ENCODE measurements at places on chromosomes 2 and 18.

GRCh38 chr2:69001879-69002278, 11.1 kb upstream of the ANTXR1 start:
- no peak for DNase-seq

DNA sequence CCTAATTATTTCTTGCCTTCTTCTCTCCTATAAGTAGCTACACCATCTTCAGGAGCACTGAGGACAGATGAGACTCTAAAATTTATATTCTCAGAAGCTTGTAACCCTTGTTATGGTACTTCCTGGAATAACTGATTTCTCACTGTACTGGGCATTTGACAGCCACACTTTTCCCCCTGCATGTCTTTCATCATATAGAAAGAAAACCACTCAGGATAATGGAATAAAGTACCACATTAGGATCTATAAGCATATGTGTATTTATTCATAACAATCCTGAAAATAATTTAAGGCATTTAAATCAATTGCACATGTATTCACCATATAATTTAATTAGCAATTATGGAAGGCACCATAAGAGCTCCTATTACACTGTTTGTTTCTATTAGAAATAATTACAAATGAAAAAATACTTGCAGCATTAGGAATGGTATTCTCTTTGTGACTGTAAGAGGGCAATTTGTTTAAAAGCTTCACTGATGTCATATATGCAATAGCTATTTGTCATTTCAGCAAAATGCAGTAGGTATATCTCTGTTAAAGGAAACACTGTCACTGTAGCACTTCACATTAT, 216.9 kb upstream of the FSHR start:
- no peak for DNase-seq

DNA sequence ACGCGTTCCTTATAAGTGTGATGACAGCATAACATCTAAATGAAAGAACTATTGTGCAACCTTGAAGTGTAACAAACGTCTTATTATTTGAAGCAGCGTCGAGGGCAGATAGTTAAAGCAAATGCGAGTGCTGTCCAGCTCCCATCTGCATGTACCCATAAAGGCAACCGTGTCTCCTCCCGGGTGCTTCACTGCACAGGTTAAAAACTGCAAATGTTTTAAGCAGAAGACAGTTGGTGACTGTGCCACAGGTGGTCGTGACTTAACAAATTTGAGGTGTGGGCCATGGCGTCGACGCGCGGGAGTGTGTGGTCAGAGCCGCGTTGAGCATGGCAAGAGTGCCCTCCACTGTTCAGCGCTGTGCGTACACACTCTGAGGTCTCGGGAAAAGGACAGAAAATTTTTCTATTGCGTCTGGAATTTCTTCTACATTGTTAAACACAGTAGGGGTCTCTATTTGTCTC, 6.4 kb downstream of the SALL3 start:
- no peak for DNase-seq

- no peak for DNase-seq
Measured at GRCh38 chr18:35183886-35184285, 56.9 kb upstream of the ZNF397 start.

DNA sequence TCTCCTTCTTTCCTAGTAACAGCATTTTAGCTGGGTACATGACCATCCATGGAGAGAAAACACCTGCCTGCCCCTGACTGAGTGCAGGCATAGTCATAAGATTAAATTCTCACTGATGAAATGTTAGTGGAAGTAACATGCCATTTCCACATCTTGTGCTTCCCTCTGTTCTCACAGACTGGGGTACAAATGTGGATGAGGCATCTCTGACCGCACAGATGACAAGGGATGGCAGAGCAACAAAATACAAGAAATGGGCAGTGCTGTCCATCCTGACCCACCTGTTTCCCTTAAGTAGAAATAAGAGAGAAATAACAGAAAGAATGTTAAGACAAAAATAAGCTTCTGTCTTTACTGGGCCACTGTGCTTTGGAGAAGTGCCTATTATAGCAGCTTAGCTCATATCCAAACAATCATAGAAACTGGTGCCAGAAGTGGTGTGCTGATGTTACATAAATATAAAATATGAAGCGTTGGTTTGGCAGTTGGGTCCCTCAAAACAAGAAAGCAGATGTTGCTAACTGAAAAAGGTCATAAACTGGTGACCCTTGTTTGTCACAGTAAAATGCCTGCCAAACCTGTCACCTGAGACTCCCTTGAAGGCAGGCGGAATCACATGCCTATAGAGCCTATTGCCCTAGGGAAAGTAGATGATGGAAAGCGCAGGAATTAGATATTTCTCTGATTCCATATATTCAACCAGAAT, 72.4 kb upstream of the CCDC150 start:
- DNase-seq = no peak

DNA sequence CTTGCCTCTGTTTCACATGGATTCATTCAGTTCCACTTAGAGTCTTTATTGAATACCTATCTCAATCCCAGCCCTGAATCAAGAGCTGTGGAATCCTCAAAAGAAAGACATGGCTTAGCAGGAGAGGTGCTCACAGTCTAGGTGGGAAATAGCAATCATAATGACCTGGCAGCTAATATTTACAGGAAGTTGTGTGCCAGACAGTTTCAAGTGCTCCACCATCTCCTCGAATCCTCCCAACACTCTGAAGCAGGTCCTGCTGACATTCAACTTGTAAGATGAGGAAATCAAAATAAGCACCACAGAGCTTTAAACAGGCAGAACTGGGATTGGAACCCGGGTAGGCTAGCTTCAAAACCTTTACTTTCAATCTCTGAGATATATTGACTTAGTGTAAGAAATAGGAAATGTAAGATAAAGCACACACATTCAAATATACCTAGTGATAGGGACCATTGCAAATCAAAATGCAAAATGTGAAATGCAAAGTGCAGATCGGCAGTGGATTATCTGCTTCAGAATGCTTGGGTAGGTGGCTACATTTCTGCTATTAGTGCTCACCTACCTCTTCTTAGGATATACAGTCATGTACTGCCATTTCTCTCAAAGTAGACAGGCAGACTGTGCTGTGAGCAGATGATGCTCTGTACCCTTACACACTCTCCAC, 182.0 kb downstream of the PRKCE start:
- no peak for DNase-seq

GRCh38 chr2:46339200-46339599, 42.0 kb downstream of the EPAS1 start:
- no peak for DNase-seq

GRCh38 chr18:54386043-54386442, 28.3 kb downstream of the C18orf54 start:
- no peak for DNase-seq

DNA sequence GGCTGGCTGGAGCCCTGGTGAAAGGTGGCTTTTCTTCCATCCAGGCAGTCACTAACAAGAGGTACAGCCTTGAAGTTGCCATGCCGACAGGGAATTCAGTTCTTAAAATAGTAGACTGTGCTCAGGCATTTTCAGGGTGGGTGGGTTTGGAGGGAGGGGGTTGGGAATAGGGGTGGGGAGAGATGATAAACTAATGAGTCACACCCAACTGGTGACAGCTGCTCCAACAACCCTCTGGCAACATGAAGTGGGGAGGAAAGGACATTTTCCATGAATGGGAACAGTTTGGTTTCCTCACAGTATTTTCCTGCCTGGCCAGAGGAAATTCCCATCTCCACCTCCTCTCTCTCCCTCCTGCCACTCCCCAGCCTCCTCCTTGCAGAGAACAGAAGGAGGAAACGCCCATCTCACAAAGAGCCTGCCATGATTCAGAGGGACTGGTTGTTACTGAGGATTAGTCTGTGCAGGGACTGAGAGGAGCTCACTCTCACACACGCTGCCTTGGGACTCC, 113.0 kb upstream of the SLC1A4 start:
- DNase-seq = no peak

- no peak for DNase-seq
Measured at GRCh38 chr2:111173338-111173737, 52.6 kb downstream of the BCL2L11 start.

DNA sequence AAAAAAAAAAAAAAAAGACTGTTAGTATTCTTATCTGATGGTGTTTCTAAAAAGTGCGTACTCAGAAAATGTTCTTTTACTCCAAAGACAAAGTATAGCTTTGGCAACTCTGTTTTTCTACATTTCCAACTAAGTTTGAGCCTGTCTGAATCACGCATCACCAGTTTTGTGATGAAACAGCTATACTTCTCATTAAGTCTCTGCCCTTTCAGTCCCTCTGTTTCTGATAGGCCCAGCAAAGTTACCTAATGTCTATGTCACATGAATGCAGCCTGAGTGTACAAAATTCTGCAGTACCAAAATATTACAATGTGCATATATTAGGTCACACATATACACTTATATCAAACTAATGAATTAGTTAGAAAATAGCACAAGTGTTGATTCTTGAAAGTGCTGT, 22.4 kb downstream of the TWSG1 start:
- no peak for DNase-seq

DNA sequence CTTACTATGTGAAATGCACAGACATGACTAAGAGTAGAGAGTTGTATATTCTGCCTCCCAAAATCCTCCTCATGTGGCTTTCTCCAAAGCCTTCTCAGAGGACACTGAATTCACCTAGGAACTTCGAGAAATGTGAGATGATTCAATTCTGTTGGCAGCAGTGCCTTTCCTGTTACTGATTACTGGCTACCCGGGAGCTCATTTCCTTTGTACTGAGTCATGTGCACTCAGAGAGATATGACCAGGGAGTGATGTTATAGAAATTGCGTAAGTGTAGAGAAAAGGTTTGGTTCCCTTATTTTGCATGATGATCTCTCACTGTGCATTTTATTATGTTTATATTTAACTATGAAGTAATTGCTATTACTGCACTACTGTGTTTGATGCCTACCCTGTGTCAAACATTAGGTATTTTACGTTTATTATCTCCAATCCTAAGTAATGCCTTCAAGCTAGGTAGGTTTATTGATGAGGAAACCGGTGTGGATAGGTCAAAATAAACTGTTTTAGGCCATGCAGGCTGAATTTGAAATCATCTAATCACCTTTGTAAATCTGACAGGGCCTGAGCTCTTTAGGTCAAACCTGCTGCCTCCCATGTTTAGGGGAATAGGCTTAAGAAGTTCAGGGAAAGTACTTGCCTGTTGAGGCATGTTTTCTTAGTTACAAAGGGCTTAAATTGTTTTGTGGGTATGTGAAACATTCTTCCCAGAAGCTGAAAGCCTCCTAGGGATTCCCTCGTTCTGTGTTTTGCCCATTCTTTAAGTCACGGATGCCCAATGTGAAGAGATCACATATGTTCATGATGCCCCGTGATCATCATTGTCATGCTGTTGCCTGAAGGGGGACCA, 86.8 kb downstream of the FMNL2 start:
- DNase-seq = no peak

DNA sequence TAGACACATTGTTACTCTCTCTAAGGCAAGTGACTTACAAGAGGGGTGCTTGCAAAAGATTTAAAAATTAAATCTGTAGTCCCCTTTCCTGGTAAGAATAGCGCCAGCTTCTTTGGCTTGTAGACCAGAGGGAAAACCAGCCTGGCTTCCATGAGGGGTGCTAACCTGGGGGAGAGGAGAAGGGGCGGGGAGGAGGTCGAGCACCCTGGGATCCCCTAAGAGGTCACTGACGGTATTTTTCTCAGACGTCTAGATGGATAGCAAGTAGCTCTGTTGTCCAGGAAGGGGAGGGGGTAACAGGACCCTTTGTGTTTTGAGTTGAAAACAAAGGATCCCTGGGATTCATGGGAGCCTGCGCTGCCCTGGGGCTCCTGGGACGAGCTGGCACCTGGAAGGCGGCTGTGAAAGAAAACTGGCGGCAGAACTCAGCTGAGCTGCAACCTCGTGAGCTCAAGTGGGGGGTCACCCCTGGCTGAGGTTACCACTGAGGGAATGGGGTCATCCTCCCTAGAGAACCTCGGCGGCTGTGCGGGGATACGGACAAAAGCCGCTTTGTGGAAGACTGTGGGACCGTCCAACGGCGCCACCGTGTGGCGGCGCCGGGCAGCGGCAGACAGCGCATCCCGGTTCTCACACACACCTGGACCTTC, 37.8 kb upstream of the MRPL19 start:
- peak; percentile 12 for DNase-seq

DNA sequence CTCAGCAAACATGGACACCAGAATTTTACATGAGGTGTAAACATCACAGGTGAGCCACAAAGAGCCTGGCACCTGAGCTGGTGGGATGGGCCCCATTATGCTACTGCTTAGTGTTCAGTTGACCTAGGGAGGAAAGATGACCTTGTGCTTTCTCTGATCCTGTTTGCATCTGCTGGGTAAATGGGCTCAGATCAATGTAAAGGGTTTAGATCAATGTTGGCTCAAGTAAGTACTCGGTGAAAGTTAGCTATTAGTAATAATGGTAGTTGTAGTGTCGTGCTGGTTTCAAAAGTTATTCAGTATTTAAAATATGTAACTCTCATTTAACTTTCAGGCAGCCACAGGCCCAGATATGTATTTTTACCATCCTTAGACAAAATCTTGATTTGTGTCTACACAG, 19.8 kb downstream of the ABHD3 start:
- DNase-seq = no peak

- no peak for DNase-seq
Measured at GRCh38 chr2:237491515-237492118, 4.6 kb downstream of the MLPH start.

DNA sequence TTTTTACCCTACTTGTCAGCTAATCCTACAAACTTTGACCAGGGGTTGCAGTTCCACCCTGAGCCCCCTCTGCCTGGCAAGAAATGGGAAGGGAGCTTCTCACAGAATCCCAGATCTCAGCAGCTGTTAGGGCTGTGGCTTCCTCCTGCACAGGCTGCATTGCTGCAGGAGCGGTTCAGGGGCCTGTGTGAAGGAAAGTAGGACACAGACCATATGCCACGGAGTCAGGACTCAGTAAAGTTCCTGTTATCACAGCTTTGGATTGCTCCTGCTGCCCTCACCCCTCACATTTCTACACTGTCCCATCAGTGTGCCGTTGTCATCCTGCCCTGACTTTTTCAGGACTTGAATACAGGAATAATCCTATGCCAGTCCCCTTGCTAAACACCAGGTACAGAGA, 62.8 kb upstream of the SP3 start:
- DNase-seq = no peak

All from stimulated activated CD4-positive, alpha-beta T cell treated with anti-CD3 and anti-CD28 coated beads, Interleukin-12 subunit alpha, Interleukin-12 subunit beta, amount 100 ng/mL, for 24 hours (primary cell).